ENCODE measurements at places on chromosomes 13 and 19.

- peak; percentile 93 for DNase-seq
Observed at GRCh38 chr19:29662604-29663404, 2.5 kb upstream of the PLEKHF1 start.

DNA sequence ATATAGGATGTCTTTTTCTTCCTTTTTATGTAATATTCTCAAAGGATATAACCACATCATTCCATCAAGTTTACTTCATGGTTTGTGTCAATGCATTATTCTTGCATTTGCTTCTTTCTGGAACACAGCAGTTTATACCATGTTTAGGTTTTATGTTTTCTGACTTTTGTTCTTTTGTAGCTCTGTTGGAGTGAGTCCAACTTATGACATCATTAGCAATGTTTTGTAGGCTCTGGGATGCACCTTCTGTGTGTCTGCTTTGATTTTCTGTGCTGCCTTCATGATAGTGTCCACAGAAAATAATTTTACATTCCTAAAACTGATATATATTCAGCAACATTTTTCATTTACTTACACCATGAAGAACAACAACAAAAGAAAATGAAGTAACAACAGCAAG, 68.9 kb downstream of the SHISA2 start:
- peak; percentile 6 for DNase-seq

DNA sequence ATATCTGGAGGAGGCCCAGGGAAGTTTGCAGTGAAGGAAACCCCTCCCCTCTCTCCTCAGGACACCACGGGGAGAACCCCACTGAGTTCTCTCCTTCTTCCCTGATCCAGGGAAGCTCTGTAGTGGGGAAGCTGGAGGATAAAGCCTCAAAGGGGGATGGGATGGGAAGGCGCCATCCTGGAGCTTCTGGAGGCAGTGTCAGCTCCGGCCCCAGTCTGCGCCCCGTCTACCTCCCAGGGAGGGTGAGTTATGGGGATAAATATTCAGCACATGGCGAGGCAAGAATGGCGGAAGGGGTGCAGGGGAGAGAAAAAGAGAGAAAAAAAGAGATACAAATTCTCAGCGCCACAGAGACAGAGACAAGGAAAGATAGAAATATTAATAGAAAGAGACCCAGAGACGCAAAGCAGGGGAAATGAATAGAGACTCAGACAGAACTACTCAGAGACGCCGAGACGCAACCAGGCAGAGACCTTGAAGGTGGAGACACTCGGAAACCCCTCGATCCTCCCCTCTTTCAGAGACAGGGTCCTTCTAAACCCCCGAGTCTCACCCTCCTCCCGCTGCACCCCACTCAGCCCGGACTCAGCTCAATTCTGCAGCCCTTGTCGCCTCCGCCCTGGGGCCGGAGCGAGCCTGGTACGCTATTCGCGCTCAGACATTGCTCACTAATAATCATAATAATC, 23.6 kb downstream of the OLFM2 start:
- no peak for DNase-seq

DNA sequence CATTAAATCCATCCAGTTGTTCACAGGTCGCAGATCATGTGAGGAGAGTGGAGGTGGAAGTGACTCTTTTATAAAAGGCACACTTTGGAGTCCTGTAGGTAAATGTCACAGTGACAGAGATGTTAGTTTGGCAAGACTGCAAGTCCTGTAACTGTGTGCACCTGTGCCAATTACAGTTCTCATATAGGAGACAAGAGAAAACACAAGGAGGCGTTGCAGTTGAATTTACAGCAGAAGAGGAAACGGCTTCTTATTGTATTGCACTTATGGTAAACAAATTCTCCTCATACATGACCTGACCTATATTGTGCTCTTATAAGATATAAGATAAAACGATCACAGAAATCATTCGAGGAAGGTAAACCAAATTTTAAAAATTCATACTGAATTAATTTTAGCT, 732.8 kb upstream of the SLC10A2 start:
- no peak for DNase-seq

DNA sequence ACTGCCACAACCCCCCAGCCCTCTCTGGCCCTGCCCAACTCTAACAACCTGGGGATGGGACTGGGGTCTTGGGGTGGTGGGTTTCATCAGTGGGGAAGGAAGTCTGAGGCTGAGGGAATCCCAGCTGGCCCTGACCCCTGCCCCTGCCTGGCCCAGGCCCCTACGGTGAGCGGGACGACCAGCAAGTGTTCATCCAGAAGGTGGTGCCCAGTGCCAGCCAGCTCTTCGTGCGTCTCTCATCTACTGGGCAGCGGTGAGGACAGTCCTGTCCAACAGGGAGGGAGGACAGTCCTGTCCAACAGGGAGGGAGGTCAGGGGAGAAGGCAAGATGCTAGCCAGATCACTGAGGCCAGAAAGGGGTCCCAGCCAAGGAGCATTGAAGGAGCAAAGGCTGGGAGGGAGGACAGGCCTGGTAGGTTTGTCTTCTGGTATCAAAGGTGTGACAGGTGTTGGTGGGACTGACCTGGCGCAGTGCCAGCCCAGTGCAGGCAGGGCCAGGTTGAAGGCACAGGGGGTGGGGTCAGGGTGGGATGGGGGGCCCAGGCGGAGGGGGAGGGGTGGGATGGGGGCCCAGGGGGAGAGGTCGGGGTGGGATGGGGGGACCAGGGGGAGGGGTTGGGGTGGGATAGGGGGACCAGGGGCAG, 12.1 kb upstream of the LTBP4 start:
- no peak for DNase-seq

DNA sequence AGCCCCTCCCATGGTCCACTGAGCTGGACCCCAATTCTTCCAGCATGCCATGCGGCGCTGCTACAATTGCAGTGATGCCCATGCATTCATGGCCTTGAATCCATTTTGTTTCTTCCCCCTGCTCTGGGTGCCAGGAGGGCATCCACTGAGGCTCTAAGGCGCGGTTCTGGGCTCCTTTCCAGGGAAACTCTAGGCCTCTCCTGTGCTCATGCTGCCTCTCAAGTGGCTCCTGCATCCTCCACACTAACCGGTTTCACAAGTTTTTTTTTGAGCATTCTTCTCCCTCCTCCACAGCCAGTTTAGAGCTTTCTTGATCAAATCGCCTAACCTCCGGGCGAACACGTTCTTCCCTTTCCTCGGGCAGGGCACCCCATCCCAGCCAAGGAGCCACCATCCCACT, 69.1 kb upstream of the FLT1 start:
- no peak for DNase-seq

GRCh38 chr19:21835810-21836444, at the start of gene ZNF43:
TSS of gene ZNF43 (minus strand) at chr19:21836182. CDS start at chr19:21836038, 144 bp downstream.
- peak; percentile 95 for DNase-seq

- DNase-seq, result no peak
Observed at GRCh38 chr13:97261254-97262005, 39.3 kb downstream of the MBNL2 start.

DNA sequence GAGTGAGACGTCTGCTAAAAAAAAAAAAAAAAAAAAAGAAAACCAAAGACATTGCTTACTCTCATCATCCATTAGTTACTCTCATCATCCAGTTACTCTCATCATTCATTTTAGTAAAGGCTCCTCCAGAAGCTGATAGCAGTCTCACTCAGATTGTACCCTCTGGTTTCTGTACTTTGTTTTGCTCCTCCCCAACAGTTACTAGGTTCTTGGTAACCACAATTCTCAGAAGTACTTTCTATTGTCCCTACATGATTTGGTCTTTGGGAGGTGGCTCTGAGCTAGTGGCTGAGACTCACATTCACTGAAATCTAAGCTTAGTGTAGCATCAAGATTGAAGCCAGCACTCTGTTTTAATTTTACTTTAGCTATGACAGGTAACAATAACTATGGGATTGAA, 14.3 kb downstream of the ERICH4 start:
- no peak for DNase-seq

- DNase-seq, result no peak
Observed at GRCh38 chr13:33347861-33348260, 62.3 kb upstream of the STARD13 start.

All from fibroblast of pulmonary artery (primary cell).